ENCODE measurements at places on chromosomes 4 and X.
A peak's percentile ranks its signal among the peaks of the same experiment; 100 is the strongest.

DNA sequence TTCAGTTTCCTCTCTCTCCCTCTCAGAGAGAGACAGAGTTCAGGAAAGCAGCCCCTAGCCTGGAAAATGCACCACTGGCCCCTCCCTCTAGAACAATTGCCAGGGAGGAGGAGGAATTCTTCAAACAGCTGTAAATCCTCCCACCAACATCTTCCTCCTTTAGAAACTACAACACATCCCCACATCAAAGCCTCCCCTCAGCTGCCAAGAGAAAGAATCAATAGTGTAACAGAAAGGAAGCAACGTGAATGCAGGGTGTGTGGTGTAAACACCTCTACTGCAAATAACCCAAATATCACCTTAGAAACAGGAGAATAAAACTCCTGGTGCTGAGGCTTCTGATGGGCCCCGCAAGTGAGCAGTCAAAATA, 249.9 kb upstream of the GATB start:
- no peak for DNase-seq

DNA sequence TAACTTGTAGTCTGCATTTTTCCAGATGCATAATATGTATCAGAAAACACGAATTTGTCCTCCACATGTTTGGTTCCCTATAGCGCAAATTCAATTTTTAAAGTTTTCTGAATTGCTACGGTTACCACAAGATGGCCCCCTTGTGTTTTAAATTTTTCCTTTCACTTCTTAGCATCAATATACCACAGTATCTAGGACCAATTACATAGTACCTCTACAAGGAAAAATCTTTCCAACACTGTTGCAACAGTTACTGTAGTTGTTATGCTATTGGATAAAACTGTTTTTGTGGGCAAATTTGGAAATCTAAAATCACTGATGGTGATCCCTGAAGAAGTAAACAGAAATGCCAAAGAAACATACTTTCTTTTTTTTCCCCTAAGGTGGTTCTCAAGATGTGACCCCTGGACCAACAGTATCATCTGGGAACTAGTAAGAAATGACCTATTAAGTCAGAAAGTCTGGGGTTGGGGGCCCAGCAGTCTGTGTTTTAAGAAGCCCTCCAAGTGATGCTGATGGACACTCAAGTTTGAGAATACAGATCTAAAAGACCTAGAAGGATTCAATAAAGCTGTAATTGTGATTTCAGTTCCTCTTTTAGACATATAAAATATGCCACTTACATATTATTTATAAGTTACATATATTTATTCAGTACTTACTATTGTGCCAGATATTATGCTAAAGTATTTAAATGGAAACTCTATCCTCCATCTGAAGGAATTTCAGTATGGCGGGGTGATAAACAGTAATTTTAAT, 3.1 kb downstream of the ZGRF1 start:
- DNase-seq = peak; percentile 48

DNA sequence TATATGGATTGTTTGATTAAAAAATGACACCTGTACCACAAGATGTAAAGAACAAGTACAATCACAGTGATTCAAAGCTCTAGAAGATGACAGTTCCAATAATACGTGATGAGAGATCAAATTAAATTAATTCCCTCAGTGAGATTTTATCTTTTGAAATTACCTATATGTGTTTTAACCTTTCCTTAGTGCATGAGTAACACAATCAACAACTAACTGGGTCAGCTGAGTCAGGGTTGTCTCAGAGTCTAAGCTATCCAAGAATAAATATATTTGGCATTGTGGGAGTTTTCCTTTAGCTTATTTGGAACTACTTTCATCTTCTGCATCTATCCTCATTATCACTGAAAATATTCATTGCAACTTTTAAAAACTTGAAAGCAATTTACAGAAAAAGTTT, 162.8 kb downstream of the WDFY3 start:
- peak; percentile 49 for DNase-seq

- peak; percentile 88 for DNase-seq
These were observed 1.6 kb downstream of the RCHY1 start for GRCh38 chr4:75512386-75513211.

DNA sequence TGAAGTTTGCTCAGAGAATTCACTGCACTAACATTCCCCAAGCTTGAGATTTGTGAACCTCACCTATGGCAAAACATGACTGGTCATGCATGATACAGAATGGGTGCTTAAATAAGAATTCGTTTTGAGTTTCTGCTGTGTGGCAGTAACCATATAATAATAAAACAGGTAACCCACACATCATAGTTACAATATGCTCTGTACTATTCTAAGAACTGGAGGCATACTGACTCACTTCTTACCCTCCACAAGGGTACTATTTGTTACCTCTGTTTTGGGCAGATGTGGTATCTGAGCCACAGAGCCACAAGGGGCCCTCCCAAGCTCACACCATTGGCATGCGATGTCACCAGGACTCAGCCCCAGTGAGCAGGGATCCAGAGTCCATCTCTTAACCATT, 17.6 kb downstream of the SLC2A9 start:
- no peak for DNase-seq

- no peak for DNase-seq
These were observed 23.3 kb downstream of the CAMK2D start for GRCh38 chr4:113738251-113738650.

GRCh38 chr4:55079451-55080173, 45.8 kb downstream of the KDR start:
- DNase-seq = peak; percentile 65

- DNase-seq = no peak
These were observed 7.7 kb upstream of the APBB2 start for GRCh38 chr4:41221850-41222645.

DNA sequence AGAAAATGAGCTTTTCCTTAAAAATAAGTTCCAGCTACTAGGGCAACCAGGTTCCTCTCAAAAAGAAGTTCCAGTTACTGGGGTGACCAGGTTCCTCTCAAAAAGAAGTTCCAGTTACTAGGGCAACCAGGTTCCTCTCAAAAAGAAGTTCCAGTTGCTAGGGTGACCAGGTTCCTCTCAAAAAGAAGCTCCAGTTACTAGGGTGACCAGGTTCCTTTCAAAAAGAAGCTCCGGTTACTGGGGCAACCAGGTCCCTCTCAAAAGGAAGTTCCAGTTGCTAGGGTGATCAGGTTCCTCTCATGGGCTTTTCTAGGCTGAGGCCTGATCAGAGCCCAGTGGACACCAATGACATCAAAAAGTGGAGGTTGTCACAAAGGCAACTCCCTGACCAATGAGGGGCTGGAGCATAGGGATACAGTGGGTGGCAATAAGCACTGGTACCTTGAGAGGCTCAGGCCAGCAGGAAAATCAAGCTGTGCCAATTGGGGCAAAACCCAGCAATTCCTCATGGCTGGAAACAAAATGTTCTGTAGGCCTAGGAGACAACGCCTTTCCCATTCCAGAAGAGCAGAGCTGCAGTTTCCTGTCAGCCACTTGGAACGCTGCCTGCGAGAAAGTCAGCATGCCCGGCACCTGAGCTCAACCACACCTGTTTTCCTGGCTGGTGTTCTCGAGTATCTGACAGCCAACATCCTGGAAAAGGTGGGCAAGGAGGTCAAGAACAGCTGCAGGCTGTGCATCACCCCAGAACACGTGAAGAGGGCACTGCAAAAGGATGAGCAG, 12.3 kb upstream of the SYTL5 start:
- no peak for DNase-seq

GRCh38 chr4:68732653-68733466, 62.4 kb upstream of the UGT2B15 start:
- no peak for DNase-seq

GRCh38 chr4:113904877-113905276, 74.6 kb downstream of the ARSJ start:
- no peak for DNase-seq

GRCh38 chr4:76058888-76059426, 15.6 kb upstream of the ART3 start:
- DNase-seq = no peak

GRCh38 chr4:26464420-26465095, 25.7 kb downstream of the CCKAR start:
- no peak for DNase-seq

GRCh38 chrX:40582811-40583210, 2.0 kb downstream of the ATP6AP2 start:
- no peak for DNase-seq

DNA sequence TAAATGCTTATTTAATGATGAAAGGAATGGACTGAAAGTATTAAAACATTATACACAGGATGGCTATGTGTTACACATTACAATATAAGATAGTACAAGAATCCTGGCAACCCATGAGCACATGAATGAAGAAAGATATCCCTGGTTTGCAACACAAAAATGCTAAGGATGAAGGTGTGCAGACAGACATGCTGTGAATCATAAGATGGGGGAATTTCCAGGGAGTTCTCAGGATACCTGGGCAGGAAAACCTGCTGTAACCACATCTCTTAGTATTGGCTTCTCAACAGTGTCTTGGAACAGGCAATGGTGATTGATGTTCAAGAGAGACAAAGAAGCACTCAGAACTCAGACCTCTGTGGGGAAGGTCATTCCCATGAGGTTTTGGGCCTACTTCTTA, 23.9 kb upstream of the ANOS1 start:
- DNase-seq = no peak

DNA sequence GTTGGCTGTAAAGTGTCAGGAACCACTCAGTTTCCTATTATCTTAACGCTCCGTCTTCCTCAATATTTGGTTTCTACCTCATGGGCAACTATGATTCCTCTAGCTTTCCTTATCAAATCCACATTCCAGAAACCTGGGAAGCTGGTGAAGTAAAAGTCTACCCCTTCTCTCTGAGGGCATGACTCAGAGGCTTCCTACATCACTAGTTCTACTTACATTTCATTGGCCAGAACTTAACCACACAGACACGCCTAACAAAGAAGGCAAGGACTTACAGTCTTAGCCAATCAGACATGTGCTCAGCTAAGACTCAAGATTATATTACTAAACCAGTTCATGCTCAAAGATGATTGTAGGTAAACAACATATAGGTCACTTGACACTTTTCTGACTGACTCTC, 30.4 kb downstream of the COX7B2 start:
- no peak for DNase-seq

- DNase-seq = no peak
These were observed 112.8 kb downstream of the AFAP1 start for GRCh38 chr4:7826909-7827306.

DNA sequence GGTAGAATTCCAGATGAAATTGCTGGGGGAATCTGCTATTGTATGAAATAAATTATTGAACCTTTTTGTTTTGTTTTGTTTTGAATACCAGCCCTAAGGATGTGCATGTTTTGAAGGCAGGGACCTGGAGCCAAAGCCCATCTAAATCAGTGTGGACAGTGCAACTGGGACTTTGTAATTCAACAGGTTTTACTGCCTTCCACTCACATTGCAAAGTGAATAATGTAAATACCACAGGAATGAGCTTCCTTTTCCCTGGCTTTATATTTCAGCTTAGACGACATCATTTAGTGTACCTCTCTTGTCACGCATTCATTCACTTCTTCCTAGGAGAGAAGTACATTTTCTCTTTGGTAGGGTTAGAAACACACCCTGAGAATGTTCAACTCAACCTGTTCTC, 795.0 kb downstream of the CENPC start:
- no peak for DNase-seq

- DNase-seq = no peak
These were observed 1.9 kb downstream of the RNF4 start for GRCh38 chr4:2470791-2471190.

DNA sequence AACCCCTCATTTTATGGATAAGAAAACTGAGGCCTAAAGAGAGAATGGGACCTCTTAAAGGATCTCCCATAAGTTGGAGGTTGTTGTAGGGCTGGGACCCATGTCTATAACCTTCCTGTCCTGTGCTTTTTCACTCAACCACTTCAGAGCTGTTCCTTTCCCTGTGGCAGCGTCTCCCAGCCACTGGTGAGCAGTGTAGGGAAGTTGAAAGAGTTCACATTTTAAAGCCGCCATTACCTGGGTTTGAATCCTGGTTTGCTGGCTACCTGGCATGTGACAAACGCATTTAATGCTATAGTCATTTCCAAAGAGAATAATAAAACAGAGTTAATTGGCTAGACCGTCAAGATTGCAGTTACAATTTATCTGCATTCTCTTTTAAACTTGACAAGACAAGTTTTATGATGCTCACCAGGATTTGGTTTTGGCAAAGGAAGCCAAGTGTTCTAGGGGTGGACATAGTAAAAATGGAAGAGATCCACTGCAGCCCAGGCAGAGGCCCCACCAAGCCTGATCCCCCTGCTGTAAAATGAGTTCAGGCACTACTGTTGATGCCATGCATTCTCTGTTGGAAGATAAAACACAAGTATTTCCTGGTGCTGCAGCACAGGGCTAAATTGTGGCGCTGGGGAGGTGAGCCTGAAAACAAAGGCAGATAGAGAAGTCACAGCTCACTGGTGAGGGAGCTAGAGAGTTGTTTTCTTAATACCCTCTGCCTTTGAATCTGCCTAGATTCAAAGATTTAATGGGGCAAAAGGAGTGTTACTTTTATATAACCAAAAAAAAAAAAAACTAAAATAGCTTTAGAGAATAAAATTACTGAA, 218.7 kb downstream of the NWD2 start:
- no peak for DNase-seq

DNA sequence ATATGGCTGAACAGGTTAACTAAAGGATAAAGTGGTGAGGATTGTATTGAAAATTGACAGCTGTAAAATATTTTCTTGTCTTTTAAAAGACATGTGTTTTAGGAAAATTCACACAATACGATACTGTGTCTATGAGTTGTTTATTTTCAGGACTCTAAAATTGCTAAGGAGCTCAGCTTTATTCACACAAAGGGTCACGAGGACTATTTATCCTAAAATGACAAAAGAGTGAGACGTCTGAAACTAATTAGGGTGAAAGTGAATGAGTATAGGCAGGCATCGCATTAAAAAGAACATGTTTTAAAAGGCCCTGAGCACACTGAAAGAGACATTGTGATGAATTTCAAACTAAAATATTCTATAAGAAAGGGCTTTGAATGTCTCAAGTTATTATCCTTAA, 304.7 kb downstream of the SH2D1A start:
- DNase-seq = no peak

GRCh38 chr4:6926681-6927478, 17.3 kb downstream of the TBC1D14 start:
- no peak for DNase-seq

- no peak for DNase-seq
These were observed 192.3 kb downstream of the AASDH start for GRCh38 chr4:56195025-56195424.

GRCh38 chr4:73718375-73719373, 21.7 kb upstream of the CXCL8 start:
- no peak for DNase-seq

DNA sequence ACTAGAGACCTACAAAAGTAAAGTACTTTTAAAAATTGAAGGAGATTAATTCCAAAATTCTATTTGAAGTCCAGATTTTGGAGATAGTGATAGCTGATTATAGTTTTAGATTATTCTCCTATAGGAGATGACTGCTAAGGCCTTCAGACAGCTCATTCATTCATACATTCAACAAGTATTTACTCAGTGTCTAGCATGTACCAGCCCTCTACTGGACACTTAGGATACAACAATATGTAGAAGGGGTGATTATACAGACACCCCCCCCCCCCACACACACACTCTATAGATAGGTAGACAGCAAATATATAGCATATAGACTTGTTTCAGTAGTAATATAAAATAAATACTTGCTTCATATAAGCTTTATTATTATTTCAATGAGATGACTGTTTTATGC, 60.4 kb upstream of the TAF9B start:
- peak; percentile 21 for DNase-seq

GRCh38 chr4:145216535-145216934, 36.1 kb upstream of the OTUD4 start:
- peak; percentile 64 for DNase-seq

Data from endothelial cell of umbilical vein (primary cell).